Stimulated activated CD4-positive, alpha-beta T cell treated with anti-CD3 and anti-CD28 coated beads, Interleukin-1b, Interleukin-23, amount 100 ng/mL, for 1 hour (primary cell): ENCODE measurements at places on chromosomes 7 and 10.

DNA sequence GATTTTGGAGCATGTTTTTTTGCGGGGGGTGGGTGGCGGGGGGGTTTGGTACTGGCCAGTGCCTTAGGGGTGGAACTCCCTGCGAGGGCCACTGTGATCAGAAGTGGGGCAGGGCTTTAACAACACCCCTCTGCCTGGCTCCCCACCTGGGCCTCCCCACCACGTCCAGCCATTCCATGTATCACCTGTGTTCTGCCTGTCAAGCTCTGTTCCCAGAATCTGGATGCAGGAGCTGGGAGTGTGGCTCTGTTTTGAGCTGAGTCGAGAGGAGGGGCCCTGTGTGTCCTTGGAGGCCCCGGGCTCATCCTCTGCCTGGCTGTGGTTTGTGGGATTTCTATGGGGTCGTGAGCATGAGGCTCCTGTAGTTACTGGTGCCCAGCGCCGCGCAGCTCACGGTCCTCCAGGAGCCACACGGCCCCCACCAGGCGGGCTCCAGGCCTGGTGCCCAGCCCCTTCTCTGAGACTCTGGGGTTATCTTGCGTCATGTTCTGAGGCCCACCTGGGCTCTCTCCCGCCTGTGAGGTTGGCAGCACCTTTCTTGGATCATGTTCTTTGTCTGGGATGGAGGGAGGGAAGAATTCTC, 29.6 kb downstream of the PFKFB3 start:
- no peak for DNase-seq

DNA sequence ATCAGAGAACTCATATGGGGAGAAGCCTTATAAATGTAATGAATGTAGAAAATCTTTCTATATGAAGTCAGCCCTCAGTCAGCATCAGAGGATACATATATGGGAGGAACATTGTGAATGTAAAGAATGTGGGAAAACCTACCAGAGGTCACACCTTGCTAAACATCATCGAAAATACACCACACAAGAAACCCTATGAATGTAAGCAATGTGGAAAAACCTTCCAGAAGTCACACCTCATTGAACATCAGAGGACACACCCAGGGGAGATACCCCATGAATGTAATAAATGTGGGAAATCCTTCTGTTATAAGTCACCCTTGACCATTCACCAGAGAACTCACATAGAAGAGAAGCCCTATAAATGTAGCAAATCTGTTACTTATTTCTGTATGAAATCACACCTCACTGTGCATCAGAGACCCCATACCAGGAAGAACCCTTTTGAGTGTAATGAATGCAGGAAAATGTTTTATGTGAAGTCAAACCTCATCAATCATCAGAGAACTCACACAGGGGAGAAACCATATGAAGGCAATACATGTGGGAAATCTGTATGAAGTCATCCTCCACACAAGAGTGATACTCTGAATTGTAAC, 30.8 kb downstream of the ZNF12 start:
- DNase-seq = no peak

- no peak for DNase-seq
Observed at GRCh38 chr7:46153951-46154787, 233.1 kb upstream of the IGFBP3 start.

GRCh38 chr10:62482581-62482980, 108.4 kb downstream of the ZNF365 start:
- DNase-seq = no peak

DNA sequence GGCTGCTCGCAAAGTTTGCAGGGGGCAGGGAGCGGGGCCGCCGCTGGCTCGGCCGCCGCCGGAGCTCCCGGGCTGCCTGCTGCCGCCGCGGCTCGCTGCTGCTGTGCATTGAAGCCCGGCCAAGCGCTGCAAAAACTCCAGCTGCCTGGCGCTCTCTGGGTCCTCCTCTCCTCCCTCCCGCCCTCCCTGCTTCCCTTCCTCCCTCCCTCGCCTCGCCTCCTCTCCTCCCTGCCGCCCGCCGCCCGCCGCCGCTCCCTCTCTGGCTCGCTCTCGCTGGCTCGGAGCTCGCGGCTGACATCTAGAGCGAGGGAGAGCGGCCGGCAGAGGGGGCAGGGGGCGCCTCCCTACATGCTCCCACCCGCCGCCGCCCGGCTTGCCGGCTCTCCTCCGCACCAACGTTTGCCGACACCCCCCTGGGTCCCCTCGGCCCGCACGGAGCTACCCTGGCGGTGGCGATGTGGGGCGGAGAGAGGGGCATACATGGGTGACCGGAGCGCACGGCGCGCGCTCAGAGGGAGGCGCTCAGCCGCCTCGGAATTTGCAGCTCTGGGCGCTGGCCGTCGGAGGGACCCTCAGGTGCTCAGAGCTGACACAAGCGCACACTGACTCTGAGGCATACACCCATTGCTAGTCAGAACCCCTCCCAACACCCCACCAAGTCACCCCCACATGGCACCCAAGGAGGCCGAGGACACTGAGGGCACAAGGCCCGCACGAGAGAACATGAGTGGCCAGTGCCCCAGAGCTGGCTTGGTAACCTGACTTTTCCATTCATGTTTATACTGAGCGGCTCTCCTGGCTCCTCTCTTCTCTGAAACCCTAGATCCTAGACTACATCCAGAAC, 1.2 kb upstream of the PLXNA4 start:
- DNase-seq = no peak

DNA sequence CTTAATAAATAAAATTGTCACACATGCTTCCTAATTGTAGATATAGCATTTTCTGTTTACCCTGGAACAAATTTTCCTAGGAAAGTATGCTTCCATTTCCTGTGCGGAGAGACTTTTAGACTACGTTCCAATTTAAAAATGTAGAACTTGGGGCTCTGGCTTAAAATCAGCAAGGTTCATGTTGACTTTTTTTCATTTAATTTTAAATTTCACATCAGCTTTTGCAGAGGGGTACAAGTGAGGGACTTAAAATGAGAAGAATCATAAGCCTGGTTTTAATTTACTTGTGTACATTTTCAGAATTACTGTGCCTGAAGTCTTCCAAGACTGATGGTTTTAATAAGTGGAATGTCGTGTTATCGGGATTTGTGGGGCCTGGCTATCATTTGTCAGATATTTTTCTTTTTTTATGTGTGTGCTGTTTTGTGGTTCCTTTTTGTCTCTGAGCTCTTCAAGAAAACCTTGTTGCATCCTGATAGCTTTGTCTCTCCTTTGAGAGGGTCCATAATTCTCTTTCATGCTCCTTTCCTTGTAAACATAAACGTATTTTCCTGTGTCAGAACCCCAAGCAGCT, 8.8 kb upstream of the ATRNL1 start:
- no peak for DNase-seq

- DNase-seq = no peak
Observed at GRCh38 chr7:108598153-108598552, 28.5 kb downstream of the DNAJB9 start.

DNA sequence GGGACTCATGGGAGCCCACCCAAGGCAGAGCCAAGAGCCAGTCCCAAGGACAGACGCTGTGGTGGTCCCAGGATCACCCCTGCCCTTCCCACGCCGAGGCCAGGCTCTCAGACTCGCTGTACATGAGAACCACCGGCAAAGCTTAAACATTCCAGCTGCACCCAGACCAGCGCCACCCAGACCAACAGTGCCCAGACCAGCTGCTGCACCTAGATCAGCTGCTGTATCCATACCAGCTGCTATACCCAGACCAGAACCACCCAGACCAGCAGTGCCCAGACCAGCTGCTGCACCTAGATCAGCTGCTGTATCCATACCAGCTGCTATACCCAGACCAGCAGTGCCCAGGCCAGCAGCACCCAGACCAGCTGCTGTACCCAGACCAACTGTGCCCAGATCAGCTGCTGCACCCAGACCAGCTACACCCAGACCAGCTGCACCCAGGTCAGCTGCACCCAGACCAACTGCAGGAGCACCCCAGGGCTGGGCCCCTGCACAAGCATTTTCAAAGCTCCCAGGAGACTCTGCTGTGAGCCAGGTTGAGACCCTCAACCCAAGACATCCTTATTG, 47.9 kb upstream of the CNPY1 start:
- DNase-seq = no peak

DNA sequence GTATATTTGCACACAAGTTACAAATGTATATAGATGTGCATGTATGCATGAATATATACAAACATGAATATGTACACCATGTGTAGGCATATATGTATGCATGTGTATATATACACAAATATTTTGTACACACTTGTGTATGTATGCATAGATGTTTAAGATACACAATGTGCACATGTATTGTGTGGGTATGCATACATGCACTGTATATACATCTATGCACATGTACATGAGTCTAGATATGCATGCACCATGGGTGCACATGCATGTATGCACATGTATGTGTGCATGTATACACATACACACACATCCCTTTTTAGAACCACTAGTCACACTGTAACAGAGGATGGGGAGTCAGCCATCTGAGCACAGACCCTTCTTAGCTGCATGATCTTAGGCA, 249.4 kb downstream of the COBL start:
- no peak for DNase-seq

GRCh38 chr7:155380221-155380861, 77.6 kb upstream of the EN2 start:
- peak; percentile 10 for DNase-seq

- no peak for DNase-seq
Observed at GRCh38 chr7:154775681-154776080, 227.2 kb downstream of the PAXIP1 start.

DNA sequence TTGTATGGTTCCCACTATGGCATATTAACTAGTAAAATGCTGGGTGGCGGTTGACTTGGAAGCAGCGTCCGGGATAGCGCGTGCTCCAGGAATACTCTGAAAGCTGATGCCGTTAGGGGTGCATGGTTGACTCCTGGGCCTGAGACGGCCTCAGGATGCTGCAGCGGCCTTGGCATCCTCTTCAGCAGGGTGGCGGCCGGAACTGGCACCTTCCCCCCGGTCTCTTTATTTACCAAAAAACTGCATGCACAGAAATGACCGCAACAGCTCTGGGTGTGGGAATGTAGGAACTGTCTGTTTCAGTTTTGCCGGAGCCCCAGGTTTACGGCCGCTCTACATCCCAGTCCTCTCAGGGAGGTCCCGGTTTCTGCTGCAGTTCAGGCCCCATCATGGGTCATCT, 28.8 kb downstream of the PFKP start:
- no peak for DNase-seq

DNA sequence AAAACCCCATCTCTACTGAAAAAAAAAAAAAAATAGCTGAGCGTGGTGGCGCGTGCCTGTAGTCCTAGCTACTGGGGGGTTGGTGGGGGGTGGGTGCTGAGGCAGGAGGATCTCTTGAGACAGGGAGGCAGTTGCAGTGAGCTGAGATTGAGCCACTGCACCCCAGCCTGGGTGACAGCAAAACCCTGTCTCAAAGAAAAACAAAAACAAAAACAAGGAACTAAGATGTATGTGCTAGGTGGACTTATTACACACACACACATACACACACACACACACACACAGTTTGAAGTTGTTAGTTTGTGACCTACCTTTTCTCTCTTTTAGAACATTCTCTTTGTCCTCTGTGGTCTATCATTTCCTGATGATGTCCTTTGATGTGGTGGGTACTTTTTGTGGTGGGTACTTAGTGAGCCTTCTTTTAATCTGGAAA, 53.5 kb downstream of the EXOC6 start:
- no peak for DNase-seq

DNA sequence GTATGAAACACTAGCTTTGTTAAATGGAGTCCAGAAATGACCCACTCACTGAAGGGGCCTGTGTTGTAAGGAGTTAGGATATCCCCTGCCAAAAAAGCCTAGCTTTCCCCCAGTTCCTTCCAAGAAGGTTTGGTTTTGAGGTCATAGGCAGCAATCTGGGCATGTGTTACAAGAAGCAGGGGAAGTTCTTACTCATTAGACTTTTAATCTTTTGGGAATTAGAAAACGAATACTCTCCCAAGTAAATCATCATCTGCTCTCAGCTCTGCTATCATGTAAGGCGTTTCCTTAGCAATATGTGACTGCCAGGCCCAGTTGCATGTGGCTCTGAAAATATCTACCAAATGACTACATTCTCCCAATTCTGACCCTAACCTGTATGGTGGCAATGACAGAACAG, 3.7 kb downstream of the NOD1 start:
- no peak for DNase-seq

GRCh38 chr10:131694781-131695495, 205.9 kb upstream of the PPP2R2D start:
- DNase-seq = no peak

DNA sequence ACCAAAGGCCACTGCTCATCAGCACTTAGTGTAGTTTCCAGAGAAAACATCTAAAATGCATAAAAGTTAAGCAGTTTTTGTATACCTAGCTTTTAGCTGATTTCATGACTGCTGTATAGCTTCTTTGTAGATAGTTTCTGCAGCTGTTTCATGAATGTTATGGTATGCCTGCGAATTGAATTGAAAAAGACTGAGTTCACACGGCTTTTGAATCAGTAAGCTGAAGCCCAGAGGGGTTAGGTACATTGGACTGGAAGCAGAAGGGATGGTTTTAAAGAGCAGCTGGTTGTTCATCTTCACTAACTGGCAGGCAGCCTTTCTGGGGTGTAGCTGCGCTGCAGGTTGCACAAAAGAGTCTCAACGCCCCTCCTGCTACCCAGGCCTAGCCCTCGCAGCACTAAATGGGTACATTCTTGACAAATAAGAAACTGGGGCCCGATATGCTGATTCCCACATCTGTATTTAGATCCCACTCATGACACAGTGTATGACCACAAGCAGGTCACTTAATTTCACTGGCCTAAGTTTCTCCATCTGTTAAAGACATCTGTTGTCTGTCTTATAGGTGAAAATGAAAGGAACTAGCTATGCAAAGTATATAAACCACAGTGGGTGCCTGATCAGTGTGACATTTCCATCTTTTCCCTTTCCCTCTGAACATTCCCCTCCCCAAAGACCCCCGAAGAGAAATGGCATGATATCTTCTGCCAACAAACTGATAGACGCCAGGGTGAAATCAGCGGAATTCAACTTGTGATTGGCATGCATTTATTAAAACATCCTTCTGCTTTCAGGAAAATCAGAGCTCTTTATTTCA, 85.9 kb upstream of the AGBL3 start:
- no peak for DNase-seq

GRCh38 chr10:104103956-104104355, 18.0 kb upstream of the SFR1 start:
- no peak for DNase-seq

DNA sequence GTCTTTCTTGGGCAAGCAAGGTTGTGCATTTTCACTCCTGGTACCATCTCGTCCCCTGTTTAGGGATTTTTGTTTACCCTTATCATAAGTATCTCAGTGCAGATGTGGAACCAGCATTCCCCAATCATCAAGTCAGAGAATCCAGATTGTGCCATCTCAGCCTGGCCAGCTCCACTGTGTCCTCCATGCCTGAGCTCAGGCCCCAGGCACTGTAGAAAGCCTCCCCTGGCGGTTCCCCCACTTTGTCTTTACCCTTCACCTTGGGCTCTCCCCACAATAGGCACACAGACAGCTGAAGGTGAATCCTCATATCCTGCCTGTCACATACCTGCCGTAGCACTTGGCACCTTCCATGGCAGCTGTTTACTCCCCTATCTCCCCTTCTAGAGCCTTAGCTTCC, 264.7 kb upstream of the NFE2L3 start:
- DNase-seq = no peak

GRCh38 chr10:17430647-17431355, 23.6 kb downstream of the ST8SIA6 start:
- DNase-seq = peak; percentile 49
